ENCODE measurements at places on chromosomes 5 and 9.

DNA sequence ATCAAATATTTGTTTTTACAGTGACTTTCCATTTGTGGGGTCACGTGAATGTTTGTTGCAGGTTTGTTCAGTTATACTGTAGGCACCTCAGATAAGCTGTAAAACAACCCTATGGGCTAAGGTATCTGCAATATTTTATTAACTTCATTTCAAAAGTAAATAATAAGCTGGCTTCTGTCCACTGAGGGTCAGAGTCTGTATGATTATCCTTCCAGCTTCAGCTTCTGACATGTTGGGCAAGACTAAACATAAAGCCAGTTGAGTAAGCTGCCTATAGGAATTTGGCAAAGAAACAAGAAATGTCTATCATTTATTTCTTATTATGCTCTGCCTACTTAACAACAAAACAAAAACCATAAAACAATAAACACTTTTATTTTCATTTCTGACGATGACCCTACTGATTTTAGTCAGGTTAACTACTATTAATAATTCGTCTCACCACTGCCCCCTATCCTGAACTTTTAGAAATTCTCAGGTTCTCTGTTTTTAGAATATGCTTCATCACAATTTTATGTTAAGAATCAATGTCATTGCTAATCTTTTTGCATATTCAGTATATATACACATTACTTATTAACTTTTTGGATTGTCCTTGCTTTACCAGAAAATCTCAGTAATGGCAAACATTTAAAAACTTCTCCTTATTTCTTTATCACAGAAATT, 413.6 kb upstream of the ADAMTSL1 start:
- DNase-seq = no peak

DNA sequence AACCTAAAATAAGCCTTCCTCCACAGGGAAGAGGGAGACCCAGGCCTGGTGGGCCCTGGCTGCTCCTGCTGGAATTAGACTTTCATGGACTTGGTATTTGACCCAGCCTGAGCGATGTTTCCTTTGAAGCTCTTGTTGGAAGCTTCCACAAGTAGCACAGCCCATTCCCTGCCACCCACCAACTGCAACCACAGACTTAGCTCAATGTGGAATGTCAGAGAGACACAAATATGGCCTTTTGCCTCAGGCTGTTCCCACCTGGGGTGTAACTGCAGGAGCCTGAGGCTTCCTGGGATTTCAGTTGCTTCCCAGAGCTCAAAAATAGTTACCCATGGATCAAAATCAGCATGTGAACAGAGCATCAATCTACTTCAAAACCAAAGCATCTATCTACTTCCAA, 70.3 kb upstream of the LHFPL2 start:
- no peak for DNase-seq

- DNase-seq = no peak
Measured at GRCh38 chr5:104573949-104574709, 1011.5 kb upstream of the NUDT12 start.

DNA sequence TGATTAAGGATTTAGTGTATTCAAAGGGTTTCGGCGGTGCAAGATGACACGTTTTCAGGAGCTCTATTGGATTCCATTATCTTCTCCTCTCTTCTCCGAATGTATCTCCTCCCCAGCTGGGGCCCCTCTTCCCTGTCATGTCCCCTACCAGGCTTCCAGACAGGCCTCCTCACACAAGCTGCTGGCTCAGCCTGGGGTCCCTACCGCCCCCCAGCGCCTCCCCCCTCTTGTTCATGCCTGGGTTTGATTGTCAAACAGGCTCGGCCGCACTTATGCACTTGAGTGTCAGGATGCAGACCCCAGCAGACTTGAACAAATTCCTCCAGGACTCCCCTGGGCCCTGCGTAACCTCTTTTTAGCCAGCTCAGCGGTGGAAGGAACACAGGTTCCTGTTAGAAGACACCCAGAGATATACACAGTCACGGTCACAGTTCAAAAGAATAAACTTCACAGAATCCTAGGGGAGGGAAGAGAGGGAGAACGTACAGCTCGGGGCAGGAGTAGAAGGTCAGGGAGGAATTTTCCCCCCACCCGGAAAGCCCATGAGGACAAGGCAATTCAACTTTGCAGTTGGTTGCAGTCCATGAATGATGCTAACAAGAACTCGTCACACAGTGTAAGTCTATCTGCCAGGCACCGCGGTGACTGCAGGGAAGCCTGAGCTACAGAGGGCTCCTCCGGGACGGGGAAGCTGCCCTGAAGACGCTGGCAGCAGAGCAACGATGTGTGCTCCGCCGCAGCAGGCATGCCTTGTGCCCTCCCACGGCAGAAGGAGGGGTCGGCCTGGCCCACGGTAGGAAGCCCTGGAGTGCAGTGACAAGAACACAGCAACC, 560.0 kb downstream of the BNC2 start:
- no peak for DNase-seq

- DNase-seq = no peak
Measured at GRCh38 chr5:54616518-54617220, 99.1 kb downstream of the SNX18 start.
